Activated CD4-positive, CD25-positive, alpha-beta regulatory T cell treated with anti-CD3 and anti-CD28 coated beads, Interleukin-2, amount 50 U/mL, for 72 hours (primary cell): ENCODE measurements at places on chromosomes 2 and 18.

GRCh38 chr2:43472527-43473194 is 123.2 kb downstream of the THADA start:
- no peak for DNase-seq

- no peak for DNase-seq
These were observed 28.9 kb downstream of the TFPI start for GRCh38 chr2:187525163-187525900.

- peak; percentile 37 for DNase-seq
These were observed 2.4 kb downstream of the HNRNPLL start for GRCh38 chr2:38600242-38600891.

GRCh38 chr2:118635891-118636290 is 211.6 kb downstream of the EN1 start:
- no peak for DNase-seq

GRCh38 chr2:161992531-161992930 is 81.5 kb downstream of the DPP4 start:
- peak; percentile 53 for DNase-seq

DNA sequence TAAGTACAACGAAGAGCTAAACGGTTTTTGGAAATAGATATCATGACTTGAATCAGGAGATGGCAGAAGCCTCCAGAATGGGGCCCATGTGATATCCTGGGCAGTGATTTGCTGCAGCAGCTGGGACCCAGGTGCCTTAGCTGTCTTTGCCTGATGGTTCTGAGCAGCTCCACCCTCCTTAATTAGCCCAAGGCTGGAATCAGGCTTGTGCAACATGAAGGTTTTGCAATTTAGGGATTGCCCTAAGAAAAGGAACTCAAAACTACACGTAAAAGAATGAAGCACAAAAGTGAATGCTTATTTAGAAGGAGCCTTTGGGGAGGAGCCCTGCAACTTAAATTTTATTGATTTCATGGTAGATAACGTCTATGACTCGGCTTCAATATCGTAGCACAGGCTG is 17.3 kb upstream of the CNDP2 start:
- DNase-seq: no peak

DNA sequence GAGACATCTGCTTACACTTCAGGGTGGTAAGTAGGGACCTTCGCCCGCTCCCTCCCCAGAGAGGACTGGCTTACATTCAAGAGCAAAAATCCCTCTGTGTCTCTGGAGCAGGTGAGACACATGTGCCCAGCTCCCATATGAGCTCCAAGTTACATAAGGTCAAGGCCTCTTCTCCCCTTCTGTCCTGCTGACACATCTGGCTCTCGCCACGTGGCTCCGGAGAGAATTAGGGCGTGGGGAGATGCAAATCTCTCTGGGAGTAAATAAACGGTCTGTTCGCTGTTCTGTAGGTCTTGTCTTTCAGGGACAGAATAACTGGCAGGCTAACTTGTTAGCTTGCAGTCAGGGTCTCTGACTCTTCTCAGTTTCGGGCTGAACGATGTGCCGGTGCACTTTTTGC is 16.2 kb downstream of the MRO start:
- DNase-seq: no peak

DNA sequence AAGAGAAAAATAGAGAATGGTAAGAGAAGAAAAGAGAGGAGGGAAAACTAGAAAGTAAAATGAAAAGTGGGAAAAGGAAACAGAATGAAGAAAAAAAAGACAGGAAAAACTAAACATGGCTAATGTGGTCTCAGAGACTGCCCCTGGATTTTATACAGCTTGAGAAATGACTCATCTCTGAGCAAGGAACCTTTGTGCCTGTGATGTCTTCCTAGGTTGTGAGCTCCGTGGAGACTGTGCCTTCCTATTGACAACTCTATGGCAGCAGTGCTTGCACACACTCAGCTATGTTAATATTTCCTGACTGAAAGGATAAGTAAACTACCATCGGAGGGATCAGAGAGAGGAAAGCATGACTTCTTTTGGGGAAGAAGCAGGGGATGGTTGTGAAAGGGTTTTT is 203.8 kb downstream of the RDH14 start:
- DNase-seq: no peak

DNA sequence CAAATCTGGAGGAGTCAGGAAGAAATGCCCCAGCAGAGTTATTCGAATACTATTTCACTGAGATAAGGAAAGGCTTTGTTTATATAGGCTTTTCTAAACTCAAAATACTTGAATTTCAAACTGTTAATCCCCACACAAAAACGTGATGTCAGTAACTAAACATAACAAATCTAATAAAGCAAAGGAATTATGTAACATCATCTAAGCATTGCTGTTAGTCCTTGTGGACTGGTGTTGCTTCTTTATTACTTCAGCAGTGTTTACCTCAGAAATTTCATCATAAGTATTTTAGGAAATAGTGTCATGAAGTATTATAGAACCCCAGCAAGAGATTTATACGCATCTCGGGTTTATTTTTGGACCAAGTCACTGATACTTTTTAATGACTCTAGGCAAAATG is 19.7 kb upstream of the SANBR start:
- DNase-seq: no peak

GRCh38 chr18:48002933-48003365 is 72.5 kb upstream of the SMAD2 start:
- DNase-seq: no peak

- DNase-seq: peak; percentile 88
These were observed 32.7 kb downstream of the LPIN1 start for GRCh38 chr2:11778923-11779757.

DNA sequence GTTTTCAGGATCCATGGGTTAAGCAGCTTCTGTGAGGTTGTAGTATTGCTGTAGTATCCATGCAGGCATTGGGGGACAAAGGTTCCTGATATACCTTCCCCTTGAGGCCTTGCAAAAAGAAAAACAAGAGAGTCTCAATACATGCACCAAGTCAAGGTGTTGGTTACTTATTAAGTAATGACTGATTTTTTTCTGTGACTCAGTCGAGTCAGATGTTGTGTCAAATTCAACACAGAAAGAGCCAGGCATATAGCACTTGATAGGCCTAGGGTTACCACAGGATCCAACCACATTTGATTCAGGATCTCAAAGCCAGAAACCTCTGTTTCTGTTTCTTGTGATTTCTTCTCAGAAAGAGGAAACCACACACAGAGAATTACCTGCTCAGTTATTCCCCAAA is 24.9 kb upstream of the CD8A start:
- DNase-seq: no peak

DNA sequence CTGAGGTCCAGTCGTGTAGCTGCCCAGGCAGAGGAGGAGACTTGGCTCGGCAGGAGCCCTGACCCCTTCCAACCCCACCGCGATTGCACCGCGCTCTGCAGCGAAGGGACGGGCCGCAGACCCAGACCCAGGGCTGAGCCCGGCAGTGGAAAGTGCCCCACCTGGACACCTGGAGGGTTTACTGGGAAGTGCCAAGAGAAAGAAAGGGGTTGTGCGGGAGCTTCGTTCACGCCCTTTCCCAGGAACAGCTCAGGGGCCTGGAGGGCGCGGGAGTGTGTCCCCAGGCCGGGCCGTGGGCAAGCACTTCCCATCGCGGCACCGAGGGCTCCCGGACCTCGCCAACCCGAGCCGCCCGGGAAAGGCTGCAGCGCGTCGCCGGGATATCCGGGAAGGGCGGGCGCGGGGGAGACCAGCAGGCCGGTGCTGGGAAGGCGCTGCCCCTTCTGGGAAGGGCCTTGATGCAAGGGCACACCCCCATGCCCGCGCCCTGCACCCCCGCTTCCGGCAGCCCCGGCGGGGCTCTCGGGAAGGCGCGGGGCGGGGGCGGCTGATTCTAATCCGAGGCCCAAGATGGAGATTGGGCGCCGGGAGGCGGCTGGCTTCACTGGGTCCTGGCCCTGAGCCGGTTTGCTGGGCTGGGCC is 36.1 kb upstream of the MRPL33 start:
- peak; percentile 60 for DNase-seq

- no peak for DNase-seq
These were observed 18.4 kb upstream of the CLASP1 start for GRCh38 chr2:121667618-121668017.

GRCh38 chr2:139366681-139367080 is 586.5 kb upstream of the NXPH2 start:
- no peak for DNase-seq

DNA sequence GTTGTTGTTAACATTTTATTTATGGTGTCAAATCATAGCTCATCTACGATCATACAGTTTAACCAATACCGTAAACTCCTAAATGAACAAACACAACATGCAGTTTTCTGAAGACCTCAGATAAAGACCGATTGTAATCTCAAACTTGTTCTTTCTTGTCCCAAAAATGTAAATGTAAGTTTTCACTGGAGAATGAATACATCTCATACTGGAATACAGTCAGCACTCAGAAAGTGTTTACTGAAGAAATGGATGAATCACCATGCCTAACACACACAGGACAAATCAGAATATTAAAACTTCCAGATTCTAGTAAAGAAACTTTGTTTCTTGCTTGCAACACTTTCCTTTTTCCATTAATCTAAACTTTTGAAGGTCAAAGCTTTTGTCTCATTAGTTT is 380.5 kb downstream of the DLGAP1 start:
- DNase-seq: no peak

- no peak for DNase-seq
These were observed 14.6 kb downstream of the SLC4A5 start for GRCh38 chr2:74328573-74328972.

DNA sequence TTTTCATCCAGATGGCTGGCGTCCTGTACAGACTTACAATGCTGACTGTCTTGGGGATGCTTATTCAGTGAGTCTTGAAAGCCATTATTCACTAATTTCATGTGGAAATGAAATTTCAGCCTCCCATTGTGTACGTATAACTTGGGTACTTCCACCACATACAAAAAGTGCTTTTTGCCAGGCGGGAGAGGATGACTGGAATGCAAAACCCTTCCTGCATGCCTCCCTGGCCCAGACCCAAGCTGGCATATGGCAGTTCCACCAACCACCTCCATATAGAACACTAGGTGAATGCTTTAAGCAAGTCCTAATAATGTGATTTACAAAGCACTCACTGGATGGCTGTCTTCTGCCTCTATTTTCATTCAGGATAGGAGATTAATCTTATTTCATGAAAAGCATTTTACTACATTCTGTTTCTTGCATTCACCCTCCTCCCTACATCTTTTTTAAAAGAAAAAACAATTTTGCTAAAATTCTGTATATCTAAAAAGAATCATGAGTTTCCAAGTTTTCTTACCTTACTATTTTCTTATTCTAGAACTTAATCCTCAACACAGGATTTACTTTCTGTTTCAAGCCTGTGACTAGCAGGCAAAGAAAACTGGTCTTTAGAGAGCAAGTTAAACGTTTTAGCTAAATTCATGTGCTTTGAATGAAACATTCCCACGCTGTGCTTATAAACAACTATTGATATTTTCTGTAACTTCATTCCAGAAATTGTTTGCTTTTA is 327.6 kb downstream of the NCKAP5 start:
- DNase-seq: no peak

- no peak for DNase-seq
These were observed 3.4 kb upstream of the IER3IP1 start for GRCh38 chr18:47179520-47179919.

DNA sequence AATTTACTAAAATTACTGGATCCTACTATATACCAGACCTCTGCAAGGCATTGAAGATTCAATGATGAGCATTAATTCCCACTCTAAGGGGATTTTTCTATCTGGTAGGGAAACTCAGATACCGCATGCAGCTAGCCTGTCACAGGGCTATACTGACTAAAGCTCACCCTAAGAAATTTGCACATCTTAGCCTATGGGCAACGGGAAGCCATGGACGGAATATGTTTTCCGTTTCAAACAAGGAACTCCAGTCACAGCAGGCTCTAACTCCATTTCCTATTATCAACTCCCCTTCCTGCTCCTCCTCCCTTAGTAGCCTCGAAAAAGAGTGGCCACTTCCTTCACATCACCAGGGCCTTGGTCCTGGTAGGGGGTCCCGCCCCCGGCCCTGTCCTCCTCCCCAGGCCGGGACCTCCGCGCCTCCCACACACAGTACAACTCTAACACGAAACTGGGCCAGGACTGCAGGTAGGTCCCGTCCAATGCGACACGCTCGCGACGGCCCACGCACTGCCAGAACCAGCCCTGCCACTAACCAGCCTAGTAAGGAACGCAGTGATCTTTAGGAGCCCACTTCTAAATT is 659 bp upstream of the COX5B start:
- DNase-seq: no peak

DNA sequence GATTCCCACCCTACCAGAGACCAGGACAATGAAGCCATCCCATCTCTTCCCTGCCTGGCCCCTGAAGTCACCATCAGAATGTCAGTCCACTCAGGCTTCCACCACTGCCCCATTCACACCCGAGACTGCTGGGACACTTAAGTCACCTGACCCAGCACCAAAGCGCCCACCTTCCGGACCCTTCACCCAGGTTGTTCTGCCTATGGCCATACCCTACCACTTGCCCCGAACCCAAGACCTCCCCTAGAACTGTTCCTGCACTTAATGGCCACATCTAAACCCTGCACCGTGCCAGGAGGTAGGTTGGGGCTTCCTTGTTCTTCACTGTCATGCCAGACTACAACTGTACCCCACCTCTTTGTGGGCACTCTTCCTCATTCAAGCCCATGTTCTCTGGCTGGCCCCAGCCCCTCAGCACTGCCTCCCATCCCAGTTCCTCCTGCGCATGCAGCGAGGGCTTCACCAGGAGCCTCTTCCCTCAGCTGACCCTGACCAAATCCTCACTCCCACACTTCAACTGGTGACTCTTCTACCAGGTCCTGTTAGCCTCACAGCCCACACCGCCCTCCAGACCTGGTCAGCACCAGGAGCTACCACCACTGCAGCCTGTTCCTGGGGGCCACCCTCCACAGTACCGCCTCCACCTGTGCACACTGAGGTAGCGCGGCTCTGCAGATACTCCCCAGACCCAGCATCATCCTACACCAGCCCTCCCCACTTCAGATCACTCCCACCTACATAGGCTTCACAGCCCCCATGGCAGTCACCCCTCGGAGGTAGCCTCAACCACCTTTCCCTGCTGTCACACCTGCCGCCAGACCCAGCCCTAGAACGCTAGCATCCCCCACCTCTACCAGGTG is 8.3 kb upstream of the ADRA2B start:
- DNase-seq: no peak

DNA sequence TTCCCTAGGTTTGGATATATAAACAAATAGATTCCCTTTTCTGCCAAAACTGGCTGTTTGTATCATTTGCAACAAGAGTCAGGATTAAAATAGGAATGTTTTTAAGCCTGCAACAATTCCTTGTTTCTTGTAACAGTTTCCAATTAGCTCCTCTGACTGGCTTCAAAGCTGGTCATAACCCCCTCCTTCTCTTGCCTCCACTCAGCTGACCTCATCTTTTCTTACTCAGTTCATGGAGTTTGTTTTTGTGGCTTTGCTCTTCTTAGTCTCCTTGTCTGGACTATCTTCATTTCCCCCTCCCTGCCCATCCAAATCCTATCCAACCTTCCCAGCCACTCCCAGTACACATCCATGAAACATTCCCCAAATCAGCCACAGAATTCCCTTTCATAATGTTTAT is 14.3 kb upstream of the RAPH1 start:
- DNase-seq: no peak

GRCh38 chr2:157593411-157593810 is 35.3 kb downstream of the ACVR1C start:
- DNase-seq: no peak

- no peak for DNase-seq
These were observed 40.7 kb upstream of the TMEM131 start for GRCh38 chr2:98036349-98037000.
